ENCODE measurements at places on chromosomes 7 and 10. TPM values are rescaled to one million over a fixed set of nuclear protein-coding genes. Genes with fewer than 3 reads are reported as not detected.

- peak; percentile 80 for DNase-seq
These were observed 22.7 kb upstream of the IKZF1 start for GRCh38 chr7:50281680-50282445.

- no peak for DNase-seq
These were observed 25.2 kb downstream of the RAPGEF5 start for GRCh38 chr7:22331704-22332103.

DNA sequence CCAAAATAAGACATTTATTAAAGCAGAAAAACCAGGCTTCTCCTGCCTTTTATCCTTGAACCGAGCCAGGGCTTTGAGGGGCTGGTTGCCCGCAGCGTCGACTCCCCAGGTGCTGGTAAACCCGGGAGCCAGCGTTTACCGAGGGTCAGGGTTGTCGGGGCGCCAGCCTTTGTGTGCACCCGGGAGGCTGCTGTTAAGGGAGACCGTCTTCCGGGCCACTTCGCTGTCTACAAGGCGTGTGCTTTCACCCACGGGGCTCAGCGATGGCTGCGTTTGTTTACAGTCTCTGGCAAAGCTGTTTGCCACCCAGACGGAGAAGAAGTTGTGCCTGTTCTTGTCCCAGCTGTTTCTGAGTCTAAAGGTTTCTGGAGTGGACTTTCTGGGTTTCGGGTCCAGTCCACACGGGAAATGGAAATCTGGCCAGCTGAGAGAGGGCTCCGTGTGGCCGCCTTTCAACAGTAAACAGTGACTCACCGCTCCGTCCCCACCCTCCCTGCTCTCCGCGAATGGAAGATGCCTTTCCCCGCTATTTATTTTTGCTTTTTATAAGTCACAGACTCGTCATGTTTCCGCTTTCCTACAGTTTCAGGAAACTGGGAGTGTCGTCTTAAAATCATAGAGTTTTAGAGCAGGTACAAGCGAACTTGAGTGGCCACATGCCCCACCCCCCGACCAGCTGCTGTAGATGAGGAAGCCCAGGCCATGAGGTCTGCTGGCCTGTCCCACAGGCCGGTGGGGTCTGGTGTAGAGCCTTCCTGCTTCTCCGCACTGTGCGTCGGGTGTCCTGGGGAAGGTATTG is 2.2 kb downstream of the MAFK start:
- peak; percentile 89 for DNase-seq

DNA sequence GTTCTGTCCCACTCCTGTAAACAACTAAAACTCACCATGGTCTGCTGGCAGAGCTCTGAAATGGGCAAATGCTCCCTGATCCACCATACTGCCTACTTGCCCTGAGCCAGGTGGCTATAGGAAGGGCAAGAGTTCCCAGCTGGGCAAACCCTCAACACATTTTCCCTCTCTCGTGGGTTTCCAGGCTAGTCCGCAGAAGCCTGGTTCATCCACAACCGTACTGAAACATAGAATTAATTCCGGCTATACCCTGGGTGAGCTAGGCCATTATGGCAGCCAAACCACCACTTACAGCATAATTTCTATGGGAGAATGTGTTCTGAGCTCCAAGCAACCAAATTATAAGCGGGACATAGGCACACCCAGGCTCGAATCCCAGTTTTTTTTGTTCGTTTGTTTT is 20.1 kb upstream of the DDIT4 start:
- DNase-seq, result no peak

Gene MOGAT3
- not detected for total RNA-seq

DNA sequence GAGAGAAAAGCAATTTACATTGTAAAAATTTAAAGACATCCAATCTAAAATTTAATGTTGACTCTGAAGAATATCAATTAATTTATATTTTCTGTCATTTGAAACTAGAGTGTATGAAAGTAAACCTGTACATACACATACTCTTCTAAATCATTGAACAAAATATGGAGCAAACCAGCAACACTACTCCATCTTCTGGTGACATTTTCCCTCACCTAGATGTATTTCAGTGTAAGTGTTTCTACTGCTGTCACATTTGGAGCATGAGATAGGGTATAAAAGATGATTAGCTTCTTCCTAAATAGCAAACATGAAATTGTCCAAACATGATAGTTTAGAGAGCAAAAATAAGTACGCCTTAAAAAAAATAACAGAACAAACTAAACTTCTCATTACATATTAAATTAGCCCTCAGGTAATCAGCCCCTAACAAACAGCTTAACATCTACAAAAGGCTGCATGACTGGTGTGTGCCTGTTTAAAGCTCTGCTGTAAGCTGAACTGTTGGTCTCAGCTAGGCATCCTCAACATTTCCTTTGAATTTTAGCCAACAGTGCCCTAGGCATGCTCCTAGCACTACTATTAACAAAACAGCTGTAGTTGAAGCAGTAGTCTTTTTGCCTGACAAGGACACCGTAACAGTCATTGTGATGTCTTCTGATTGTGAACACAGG is 189.8 kb downstream of the CTNNA3 start:
- DNase-seq, result no peak

DNA sequence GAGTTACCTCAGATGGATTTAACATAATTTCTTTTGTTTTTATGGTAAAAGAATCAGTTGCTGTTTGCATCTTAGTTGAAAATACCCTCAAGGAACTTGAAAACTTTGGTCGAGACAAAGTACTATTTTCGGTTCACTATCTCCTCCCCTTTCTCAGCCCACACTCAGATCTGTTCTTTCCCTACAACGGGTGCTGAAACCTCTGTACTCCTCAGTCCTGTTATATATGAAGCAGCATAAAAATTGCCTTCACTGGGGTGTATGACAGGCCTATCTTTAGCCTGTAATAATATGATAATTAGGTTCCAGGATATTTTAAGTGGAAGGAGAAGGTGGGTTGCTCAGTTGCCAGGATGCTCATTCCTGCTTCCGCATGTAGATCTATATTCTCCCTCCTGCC is 105.2 kb upstream of the NOBOX start:
- no peak for DNase-seq

- DNase-seq, result peak; percentile 64
These were observed 7.6 kb downstream of the GDF2 start for GRCh38 chr10:47329855-47330254.

Data from lower leg skin (tissue), 4 donors.